ENCODE measurements at places on chromosomes 13 and 19.

GRCh38 chr13:101942038-101942437, 459.8 kb downstream of the FGF14 start:
- DNase-seq: no peak

DNA sequence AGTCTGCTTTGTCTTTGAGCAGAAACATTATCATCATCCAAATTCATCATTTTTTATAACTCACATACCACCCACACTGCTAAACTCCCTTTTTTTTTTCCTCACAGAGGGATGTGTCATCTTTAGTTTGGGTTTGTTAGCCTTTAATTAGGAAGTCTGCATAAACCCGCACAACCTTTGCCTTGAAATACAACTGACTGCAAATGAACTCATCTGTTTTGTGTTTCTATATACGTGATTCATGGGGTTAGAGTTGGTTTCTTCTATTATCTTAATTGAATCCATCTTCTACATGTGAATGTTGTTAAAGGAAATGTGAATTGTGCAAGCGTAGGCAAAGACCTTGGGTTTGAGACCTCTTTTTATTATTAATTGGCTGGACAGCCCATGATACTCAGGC, 102.7 kb downstream of the SLAIN1 start:
- no peak for DNase-seq

DNA sequence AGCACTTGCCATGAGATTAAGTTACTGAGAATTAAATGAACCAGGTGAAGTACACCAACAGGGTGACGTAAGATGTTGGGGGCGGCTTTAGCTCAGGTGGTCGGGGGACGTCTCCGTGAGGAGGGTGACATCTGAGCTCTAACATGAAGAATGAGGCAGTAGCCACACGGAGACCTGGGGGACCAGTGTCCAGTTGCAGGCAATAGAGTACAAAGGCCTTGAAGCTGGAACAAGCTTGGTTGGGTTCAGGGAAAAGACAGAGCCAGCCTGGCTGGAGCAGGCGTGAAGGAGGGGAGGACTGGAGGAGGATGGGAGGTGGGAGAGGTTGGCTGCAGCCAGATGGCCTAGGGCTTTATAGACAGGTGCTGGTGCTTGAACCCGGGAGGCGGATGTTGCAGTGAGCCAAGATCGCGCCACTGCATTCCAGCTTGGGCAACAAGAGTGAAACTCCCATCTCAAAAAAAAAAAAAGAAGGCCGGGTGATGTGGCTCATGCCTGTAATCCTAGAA, 1.6 kb downstream of the SPINT2 start:
- DNase-seq: no peak

GRCh38 chr19:54606891-54607784, 13.7 kb downstream of the LILRA1 start:
- DNase-seq: no peak

GRCh38 chr19:572140-572742, at the start of gene BSG:
TSS of gene BSG (plus strand) at chr19:572596. CDS start at chr19:572635, 39 bp downstream.
- DNase-seq: peak; percentile 83

DNA sequence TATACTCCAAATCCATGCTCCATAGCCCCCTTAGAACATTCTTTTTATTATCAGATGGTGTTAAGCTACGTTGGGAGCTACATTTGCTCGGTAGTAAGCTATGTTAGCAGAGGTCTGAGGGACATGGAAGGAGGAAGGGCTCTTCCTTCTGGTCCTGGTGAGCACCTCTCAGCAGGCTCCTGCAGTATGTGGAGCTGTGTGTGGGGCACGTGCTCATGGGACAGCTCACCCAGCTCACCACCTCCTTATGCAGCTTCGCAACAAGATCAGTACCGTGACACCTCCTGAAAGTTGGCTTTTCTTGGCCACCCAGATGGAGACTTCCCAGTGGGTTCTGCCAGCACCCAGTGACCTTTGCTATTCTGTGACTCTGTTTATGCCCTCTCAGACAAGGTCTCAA, 400.5 kb upstream of the SLC10A2 start:
- DNase-seq: no peak

DNA sequence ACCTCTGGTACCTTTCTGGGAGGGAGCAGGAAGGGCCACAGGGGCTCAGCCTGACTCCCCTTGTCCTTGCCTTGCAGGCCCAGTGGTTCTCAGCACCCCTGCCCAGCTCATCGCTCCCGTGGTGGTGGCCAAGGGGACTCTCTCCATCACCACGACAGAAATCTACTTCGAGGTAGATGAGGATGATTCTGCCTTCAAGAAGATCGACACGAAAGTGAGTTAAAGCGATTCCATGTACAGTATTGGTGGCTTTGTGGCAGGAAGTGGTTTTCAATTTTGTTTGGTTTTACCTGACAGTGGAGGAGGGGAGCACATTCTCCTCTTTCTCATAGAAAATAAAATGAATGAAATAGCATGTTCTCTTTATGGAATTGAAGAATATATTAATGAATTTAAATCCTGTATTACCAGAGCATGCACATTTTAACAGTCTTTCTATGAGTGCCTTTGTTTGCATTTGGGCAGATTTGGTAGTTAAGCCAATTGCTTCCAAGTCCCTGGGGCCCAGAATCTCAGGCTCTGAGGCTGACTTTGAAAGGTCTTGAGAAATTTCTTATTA, 4.1 kb downstream of the MAB21L1 start:
- DNase-seq: no peak

GRCh38 chr13:50757008-50757407, 86.5 kb downstream of the DLEU7 start:
- DNase-seq: no peak

- DNase-seq: no peak
These were observed 85.1 kb downstream of the C13orf42 start for GRCh38 chr13:51026016-51026415.

DNA sequence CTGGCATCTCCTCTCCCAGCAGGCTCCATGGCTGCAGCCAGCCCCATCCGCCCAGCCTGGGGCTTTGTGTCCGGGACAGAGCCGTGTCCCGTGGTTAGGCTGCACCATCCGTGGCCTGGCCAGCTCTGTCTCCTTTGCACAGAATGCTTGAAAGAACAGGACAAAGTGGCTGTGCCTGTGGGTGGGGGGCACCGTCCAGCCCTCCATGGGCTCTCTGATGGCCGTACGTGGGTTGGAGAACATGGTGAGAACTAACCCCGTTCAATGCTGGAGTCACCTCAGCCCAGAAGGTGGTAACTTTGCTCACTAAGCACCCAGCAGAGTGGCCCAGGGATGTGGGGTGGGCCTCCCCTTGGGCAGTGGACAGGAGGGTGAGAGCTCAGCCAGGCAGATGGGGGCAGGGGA, 2.8 kb downstream of the RPS15 start:
- DNase-seq: no peak

- peak; percentile 40 for DNase-seq
These were observed 38.0 kb upstream of the ZNF573 start for GRCh38 chr19:37817180-37817981.

- no peak for DNase-seq
These were observed 77.4 kb downstream of the DOCK9 start for GRCh38 chr13:98900442-98900841.

DNA sequence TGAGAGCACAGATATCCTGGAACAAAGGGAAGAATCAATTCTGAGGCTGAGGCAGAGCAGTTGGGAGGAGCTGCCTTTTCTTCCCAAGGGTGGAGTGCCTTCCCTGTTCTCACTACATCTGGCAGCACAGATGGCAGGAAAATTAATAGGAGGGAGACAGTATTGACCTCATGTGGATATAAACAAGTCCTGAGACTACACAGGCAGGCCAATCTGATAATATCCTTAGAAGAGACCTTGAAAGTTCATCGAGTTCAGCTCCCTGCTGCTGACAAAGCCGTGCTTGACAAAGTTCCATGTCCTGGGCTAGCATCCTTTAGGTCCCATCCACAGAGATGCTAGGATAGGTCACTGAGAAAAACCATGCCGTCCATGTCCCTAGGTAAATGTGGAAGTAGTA, 1451.5 kb downstream of the EFNB2 start:
- DNase-seq: no peak

GRCh38 chr13:36166046-36166445, 34.9 kb upstream of the DCLK1 start:
- DNase-seq: no peak

DNA sequence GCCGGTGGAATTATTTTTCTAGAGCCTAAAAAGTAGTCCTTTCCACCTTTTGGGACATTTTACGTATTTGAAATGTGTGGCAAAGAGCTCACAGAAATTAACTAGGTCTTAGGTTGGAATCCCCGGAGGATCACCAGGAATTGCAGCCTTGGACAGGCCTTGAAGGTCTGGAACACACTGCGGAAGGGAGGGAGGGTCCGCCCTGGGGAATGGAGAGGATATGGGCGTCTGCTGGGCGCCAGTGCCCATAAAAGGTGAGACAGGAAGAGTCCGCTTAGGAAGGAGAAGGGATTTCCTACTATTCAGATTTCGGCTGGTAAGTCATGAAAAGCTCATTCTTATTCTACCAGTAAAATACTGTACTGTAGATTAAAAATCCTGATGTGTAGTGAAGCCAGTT, 111.9 kb downstream of the COL4A2 start:
- no peak for DNase-seq

DNA sequence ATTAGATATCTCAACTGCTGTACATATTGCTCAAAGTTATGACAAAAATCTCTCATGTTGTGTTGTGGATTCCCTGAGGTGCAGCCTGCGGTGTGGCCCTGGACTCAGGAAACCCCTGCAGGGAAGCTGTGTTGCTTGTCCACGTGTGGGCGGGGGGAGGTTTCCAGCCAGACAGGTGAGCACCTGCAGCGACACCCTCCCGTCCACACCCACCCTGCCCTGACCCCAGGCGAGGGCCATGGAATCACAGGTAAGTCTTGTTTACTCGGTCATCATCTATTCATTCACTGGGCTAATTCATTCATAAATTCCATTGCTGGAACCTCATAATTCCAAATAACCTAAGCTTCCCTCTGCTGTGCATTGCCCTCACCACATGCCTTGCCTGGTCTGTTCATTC, 14.1 kb downstream of the PLPP2 start:
- no peak for DNase-seq

DNA sequence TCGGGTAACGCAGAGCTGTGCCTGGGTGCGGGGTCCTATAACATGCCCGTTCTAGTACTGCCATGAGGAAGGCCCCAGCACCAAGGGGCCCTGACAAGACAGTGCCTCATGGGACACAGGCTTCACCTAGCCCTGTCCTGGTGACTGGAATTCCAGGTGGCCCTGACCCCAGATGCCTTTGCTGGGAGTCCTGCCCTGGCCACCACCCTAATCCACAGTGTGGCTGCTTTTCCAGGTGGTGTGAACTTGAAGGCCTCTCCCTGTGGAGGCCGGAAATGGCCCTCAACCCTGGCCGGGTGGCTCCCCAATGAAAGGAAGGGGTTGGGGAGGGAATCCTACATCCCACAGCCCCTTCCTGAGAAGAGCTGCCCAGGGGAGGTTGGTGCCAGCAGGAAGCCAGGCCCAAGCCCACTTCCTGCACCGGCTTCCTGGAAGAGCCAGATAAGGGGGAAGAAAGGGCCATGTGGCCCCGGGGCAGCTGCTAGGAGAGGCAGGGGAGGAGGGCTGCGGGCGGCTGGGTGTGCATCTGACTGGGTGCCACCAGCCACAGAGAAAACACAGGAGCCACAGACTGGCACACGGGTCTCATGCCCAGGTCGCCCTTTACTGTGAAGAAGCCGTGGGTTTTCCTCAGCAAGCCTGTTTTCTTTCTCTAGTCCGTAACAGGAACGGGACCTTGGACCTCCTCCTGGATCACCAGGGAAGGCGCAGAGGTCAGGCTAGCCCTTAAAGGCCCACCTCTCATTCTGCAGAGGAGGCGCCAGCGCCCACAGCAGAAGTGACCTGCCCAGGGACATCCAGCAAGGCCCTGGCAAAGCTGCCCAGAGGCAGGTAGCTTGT, 4.7 kb downstream of the LSM4 start:
- DNase-seq: no peak

GRCh38 chr19:41219924-41220567, 1.0 kb downstream of the AXL start:
- DNase-seq: no peak

- DNase-seq: no peak
These were observed 549.2 kb upstream of the KLF12 start for GRCh38 chr13:74683411-74683810.

- DNase-seq: no peak
These were observed 22.3 kb downstream of the SACS start for GRCh38 chr13:23411220-23411619.

- DNase-seq: no peak
These were observed 37.3 kb downstream of the CILP2 start for GRCh38 chr19:19575411-19575810.

GRCh38 chr19:13441810-13442512, 64.3 kb downstream of the CACNA1A start:
- DNase-seq: no peak

DNA sequence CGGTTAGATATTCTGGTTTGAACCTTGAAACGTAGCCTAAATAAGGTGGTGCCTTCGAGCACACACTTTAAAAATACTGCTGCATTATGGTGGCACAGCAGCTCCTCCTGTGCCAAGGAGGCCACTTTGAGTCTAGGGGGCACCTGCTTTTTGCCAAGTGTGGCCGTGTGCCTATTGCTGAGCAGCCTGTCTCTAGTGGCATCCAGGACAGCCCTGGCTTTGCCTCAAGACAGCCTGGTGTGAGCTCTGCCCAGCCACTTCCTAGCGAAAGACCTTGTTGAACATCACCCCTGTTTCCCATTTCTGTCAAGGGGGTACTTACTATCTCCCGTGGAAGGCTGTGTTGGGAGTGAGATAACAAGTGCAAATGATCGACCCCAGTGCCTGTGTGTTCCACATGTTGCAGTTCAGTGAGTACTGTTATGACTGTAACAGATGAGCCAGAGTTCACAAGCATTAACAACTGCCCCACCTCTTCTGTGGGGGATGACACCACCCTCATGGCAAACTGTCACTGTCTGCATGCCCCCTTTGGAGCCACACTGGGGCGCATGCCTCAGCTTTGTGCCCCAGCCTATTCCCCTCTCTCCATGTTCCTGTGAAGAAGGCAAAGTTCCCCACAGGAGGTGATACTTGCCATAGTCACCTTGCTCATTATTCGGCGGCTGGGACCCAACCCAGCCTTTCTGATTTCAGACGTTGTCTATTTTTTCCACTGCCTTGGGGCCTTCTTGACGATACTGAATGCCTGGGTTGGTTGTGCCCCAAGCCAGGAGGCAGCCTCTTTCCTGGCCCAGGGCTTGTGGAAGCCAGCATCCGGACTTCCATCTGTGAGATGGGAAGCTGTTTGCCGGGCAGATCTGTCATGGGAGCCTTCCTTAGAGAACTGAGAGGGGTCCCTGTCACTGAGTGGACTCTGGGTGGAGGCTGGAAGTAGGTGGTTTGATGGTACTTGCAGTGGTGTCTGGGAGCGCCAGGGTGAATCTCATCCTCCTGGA, 5.4 kb downstream of the GATAD2A start:
- DNase-seq: no peak

DNA sequence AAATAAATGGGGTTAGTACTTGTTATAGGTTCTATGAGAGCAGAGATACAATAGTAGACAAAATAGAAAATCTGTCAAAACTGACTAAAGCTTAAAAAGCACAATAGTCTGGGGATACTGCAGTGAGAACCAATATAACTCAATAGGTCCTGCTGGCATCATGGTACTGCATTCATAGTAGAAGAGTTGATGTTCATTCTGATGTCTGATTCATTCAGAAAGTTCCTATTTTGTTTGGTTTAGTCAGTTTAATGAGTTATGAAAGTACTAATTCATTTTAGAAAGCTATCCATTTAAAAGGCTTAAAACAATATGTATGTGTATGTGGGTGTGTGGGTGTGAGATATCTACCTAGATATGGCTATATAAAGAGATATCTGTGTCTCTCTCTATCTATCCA, 152.8 kb downstream of the LHFPL6 start:
- DNase-seq: no peak
